Activated CD4-positive, alpha-beta T cell treated with anti-CD3 and anti-CD28 coated beads, Interleukin-2, Interleukin-4, amounts not matched to agents 100 ng/mL and 50 ng/mL, durations not matched to agents 16 hours and 8 hours (primary cell): ENCODE measurements at places on chromosomes 7 and 10.

DNA sequence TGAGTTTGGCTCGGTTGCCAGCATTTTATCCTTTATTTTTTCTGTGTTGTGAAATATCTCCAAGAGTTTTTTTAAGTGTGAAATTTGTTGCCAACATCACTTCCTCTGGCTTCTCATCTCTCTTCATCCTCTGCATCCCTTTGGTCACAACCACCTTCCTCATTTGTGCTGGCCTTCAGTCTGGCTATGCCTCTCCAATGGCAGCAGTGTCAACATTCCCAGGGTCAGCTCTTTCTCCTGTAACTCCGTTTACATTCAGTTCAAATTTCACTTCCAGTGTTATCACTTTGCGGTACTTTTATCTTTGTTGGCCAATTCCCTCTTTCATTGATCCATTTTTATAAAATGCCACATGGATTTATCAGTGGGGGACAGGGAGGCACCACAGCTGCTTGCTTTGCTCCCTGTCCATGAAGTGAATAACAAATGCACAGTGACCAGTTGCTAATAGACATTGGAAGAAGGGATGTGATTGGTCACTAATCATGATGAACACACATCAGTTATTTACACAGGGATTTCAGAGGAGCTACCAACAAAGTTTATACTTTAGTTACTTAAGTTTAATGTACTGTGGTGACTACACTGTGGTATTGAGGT, 311.4 kb upstream of the LRGUK start:
- no peak for DNase-seq

GRCh38 chr7:55086413-55087201, 67.8 kb downstream of the EGFR start:
- DNase-seq, result peak; percentile 15

- DNase-seq, result no peak
These were observed 55.2 kb downstream of the ELFN1 start for GRCh38 chr7:1725199-1725690.

GRCh38 chr7:136452949-136453348, 415.5 kb upstream of the CHRM2 start:
- no peak for DNase-seq

DNA sequence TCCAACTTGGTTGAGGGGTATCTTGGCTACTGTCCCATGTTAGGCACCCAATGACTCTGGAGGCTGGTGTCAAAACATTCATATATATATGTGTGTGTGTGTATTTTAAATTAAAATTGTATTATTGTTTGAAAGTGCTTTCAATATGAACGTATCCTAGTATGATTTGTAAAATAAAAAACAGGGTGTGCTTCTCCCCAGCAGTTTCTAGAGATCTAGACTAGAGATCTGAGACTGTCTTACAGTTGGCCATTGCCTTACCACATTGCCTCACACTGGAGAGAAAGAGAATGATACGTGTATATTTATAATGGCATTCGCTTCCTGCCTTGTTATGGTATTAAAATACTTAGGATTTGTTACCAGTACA, 1.2 kb downstream of the BAG3 start:
- peak; percentile 67 for DNase-seq

DNA sequence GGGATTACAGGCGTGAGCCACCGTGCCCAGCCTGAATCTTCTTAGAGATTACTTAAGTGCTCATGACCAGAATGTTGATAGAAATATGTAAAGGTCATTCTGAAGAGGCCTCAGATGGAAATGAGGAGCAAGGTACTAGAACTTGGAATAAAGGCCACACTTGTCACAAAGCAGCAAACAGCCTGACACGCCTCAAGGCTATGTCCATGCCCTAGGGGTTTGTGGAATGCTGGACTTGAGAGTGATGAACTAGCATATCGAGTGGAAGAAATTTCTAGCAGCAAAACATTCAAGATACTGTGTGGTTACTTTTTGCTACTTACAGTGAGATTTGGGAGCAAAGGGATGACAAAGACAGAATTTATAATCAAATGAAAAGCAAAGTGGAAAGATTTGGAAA, 39.0 kb downstream of the ZNF438 start:
- DNase-seq, result no peak

GRCh38 chr10:74683067-74683466, 143.3 kb upstream of the KAT6B start:
- no peak for DNase-seq

DNA sequence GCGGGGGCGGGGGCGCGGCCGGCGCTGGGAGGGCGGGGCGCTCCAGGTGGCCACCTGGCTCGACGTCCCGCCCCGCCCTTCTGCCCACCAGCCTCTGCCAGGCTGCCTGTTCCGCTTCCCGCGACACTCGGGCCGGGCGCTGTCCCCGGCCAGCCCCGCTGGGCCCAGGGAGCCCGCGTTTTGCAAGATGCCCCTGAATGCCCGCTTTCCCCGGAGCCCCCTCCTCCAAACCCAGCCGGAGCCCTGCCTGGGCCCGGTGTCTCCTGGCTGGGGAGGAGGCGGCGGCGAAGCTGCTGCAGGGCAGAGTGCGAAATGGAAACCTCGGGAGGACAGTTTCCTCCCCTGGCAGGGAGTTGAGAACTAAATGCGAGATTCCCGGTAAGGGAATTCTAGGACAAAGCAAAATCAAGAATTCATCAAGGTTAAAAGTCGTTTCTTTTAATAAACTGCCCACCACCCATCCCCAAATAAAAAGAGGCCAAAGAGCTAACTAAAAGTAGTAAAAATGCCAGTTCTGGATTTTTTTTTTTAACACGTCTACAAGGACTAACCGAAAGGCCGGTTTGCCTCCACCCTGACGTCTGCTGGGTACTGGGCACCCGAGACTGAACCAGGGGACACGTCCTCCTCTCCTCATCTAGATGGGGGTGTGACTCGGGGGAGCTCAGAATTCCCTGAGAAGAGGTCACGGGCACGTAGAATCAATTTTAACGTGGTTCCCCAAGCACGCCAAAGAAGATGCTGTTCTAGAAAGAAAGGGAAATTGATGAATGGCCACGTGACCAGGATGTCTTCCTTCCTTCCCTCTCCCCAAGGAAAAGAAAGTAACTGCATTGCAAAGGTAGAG, 200.4 kb upstream of the NFE2L3 start:
- DNase-seq, result no peak

GRCh38 chr10:132300582-132300981, 7.2 kb downstream of the STK32C start:
- no peak for DNase-seq

- no peak for DNase-seq
These were observed 26.0 kb downstream of the MRPS24 start for GRCh38 chr7:43843296-43843695.

GRCh38 chr10:77392851-77393250, 244.8 kb downstream of the KCNMA1 start:
- no peak for DNase-seq

- DNase-seq, result no peak
These were observed 22.9 kb downstream of the SFTPD start for GRCh38 chr10:79926037-79926436.

GRCh38 chr10:57624856-57625592, 642.7 kb downstream of the IPMK start:
- no peak for DNase-seq

GRCh38 chr7:69450456-69450855, 147.8 kb upstream of the AUTS2 start:
- no peak for DNase-seq

- no peak for DNase-seq
These were observed 329.4 kb upstream of the MYO3A start for GRCh38 chr10:25604591-25604990.

DNA sequence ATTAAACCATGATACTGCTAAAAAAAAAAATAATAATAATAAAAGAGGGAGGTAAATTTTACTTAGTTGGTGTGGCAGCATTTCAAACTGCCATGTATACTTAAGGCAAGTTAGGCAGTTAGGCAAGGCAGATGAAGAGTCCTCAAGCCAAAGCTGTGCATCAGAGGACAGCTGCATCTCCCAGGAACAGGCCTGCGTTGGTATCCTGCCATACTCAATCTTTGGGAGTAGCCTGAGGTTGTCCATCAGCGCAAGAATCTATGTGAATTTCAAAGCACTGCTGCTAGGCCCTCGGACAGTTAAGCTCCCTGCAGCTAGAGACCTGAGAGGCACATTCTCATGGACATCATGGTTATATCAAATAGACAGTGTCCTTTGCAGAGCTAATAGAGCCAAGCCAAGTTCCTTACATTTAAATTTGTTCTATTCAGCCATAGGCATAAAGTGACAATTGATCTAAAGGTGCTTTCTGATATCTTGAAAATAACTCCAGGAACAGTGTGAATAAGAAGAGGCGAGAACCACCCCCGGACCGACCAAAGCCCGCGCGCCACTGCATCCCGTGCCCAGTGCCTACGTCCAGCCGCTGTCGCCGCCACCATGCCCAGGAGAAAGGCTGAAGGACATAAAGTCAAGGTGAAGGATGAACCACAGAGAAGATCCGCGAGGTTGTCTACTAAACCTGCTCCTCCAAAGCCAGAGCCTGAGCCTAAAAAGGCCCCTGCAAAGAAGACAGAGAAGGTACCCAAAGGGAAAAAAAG, 310.6 kb downstream of the SEMA3D start:
- no peak for DNase-seq

DNA sequence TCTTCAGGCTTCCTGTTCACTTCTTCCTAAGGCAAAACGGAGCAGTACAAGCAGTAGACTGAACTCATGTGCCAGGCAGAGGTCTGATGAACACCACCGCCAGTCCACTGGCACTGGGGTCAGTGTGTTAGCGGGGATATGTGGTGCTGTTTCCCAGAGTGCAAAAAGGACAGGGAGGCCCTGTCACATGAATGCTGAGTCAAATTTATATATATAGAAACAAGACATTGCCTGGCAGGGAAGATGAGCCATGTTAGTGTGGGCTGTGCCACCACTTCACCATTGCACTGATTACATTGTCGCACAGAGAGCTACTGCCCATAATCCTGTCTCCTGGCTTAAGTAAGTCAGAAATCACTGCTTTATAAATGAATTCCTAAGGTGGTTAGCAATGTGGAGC, 122.2 kb upstream of the AMPH start:
- no peak for DNase-seq

DNA sequence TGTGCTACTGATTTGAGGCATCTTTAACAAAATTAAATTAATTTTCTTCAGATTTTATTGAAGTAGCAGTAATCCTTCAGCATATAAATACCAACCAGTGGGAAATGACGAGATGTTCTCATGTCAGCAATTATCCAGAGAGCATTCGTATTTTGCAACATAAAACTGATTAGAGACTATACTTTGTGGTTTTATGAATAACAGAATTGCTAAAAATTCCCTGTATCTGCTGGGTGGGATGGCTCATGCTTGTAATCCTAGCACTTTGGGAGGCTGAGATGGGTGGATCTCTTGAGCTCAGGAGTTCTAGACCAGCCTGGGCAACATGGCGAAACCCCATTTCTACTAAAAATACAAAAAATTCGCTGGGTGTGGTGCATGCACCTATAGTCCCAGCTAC, 56.9 kb downstream of the ATAD1 start:
- no peak for DNase-seq

- DNase-seq, result no peak
These were observed 620.2 kb downstream of the ANKRD7 start for GRCh38 chr7:118844748-118845147.

DNA sequence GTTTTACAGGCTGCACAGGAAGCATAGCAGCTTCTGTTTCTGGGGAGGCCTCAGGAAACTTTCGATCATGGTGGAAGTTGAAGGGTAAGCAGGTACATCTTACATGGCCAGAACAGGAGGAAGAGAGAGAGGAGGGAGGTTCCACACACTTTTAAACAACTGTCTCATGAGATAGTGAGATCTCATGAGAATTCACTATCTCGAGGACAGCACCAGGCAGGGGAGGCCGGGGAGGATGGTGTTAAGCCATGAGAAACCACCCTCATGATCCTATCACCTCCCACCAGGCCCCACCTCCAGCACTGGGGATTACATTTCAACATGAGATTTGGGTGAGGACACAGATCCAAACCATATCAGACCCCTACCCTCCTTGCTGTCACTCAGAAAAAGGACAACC, 23.7 kb downstream of the ZNF503 start:
- DNase-seq, result no peak

DNA sequence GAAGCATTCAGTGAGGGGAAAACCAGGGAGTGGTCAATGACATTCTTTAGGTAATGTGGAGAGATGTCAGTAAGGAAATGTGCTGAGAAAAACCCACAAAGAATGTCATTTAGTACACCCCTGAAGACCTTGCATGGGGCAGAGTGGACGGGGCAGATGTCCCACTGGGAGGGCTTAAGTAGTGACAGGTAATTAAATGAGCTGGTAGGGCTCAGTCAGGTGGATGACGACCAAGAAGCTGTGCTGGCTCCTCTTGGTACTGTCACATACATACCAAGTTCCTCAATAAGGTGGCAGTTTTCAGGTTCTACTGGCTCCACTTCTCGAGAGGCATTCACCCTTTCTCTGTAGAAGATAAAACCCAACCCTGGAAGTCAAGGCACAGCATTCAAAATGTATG, 1.8 kb downstream of the PON3 start:
- no peak for DNase-seq

- no peak for DNase-seq
These were observed 2.8 kb downstream of the SEC31B start for GRCh38 chr10:100516847-100517246.

GRCh38 chr10:29798921-29799690, 164.3 kb upstream of the SVIL start:
- DNase-seq, result no peak

DNA sequence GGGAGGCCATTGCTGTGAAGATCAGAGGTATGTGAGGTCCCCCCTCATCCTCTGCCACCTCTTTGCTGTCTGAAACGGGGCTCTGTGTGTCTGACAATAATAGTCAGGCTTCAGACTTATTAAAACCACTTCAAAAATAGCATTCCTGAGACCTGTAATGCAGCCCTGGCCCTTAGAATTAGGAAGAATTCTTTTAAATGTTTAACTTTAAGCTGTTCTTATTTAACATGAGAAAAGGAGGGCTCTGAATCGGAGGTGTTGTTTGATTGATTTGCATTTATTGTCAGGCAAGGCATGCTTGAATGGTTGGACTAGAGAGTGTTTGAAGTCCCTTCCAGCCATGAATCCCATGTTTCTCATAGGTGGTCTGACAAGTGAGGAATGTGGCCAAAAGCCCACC, 52.5 kb downstream of the AKR1B1 start:
- DNase-seq, result no peak

DNA sequence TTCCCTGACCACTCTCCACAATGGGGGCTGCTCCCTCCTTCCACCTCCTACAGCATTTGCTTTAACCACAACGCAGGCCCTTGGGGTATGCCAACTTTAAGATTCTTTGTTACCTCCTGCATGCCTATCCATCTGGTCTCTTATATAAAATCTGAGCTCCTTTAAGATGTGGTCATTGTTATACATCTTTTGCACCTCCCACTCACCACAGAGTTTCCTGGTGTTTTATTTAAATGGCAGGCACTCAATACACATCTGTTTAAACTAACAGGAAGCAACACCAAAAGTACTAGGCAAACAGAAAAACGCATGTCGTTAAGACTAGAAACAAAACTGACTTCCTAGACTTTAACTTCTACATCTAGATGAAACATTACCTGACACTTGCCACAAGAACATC, 36.3 kb downstream of the SLC25A13 start:
- peak; percentile 68 for DNase-seq

DNA sequence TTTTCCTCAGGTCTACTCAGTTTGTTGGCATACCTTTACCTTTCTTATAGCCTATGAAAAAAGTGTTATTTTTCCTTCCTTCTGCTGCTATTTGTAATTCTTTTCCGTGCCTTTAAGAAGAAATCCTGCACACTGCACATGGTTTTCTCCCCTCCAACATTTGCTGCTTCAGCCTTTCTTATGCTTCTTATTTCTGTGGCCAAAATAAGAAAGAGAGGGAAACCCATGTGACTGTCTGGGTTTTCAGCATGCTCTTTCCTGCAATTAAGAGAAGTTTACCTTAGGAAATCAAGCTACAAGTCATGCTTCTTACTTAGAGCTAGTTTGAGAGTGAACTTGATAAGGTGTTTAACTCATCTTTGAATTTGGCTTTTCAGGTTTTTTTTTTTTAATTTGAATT, 11.0 kb downstream of the TBC1D12 start:
- no peak for DNase-seq
